ENCODE measurements at places on chromosomes 4 and X. TPM values are rescaled to one million over a fixed set of nuclear protein-coding genes. Genes with fewer than 3 reads are reported as not detected.

The SLBP gene
- total RNA-seq: 101 TPM

- H3K27me3 ChIP-seq: no peaks in the 10 kb centered on the region
- no peak overlapping the region for H3K27ac ChIP-seq
- H3K36me3 ChIP-seq: no peaks in the 10 kb centered on the region
These were observed 132.1 kb upstream of the TLL1 start for GRCh38 chr4:165740911-165741310.

DNA sequence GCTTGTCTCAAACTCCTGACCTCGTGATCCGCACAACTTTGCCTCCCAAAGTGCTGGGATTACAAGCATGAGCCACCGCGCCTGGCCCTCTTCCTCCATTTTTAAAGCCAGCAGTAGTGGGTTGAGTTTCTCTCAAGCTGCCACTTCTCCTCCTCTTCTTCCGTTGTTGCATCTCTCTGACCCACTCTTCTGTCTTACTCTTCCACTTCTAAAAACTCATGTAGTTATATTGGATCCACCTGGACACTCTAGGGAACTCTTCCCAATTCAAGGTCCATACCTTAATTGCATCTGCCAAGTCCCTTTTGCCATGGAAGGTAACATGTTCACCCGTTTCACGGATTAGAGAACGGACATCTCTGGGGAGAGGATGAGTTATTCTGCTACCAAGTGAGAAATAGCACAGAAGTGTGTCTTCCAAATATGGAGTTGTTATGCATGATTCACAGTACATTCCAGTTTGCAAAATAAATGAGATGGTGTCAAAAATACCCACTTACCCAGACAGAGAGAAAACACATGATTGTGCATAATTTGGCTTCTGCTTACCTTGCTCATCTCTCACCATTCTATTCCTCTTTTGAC is 51.8 kb downstream of the GBA3 start:
- H3K27me3 ChIP-seq: no peaks in the 10 kb centered on the region
- no peaks in the 10 kb centered on the region for H3K36me3 ChIP-seq
- no peaks in the 10 kb centered on the region for H3K4me1 ChIP-seq
- DNase-seq: no peak

- H3K27me3 ChIP-seq: no peaks in the 10 kb centered on the region
- no peak overlapping the region for H3K4me3 ChIP-seq
- DNase-seq: no peak
- no peaks in the 10 kb centered on the region for H3K36me3 ChIP-seq
- H3K27ac ChIP-seq: no peak overlapping the region
- no peaks in the 10 kb centered on the region for H3K4me1 ChIP-seq
These were observed 21.0 kb upstream of the TMSB15B start for GRCh38 chrX:103941201-103941975.

- no peak for DNase-seq
- no peak overlapping the region for H3K4me3 ChIP-seq
- H3K4me1 ChIP-seq: no peaks in the 10 kb centered on the region
- 0 out of 2 replicates have a peak, but pooled peaks cover 2% of the 10 kb centered on the region for H3K36me3 ChIP-seq
- H3K27ac ChIP-seq: no peak overlapping the region
- no peaks in the 10 kb centered on the region for H3K27me3 ChIP-seq
These were observed 40.1 kb downstream of the NOP14 start for GRCh38 chr4:2923141-2923551.

DNA sequence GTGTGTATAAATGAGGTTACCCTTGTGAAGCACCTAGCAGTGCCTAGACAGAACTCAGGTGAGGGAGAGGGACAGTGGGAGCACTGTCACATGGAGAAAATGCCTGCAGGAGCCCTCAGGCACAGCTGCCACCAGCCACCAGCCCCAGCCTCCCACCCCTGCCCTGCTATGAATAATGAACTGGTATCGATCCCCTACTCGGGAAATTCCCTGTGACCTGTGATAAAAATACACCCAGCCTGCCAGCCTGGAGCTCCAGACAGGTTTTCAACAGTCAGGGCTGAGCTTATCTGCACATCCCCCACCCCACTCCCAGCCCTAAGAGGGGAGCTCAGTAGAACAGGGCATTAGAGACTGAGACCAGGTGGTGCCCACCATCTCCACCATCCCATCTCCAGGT is 159.6 kb upstream of the PJA1 start:
- H3K27ac ChIP-seq: no peak overlapping the region
- no peak for DNase-seq
- no peak overlapping the region for H3K4me3 ChIP-seq
- H3K27me3 ChIP-seq: no peaks in the 10 kb centered on the region
- no peaks in the 10 kb centered on the region for H3K36me3 ChIP-seq
- no peaks in the 10 kb centered on the region for H3K4me1 ChIP-seq

DNA sequence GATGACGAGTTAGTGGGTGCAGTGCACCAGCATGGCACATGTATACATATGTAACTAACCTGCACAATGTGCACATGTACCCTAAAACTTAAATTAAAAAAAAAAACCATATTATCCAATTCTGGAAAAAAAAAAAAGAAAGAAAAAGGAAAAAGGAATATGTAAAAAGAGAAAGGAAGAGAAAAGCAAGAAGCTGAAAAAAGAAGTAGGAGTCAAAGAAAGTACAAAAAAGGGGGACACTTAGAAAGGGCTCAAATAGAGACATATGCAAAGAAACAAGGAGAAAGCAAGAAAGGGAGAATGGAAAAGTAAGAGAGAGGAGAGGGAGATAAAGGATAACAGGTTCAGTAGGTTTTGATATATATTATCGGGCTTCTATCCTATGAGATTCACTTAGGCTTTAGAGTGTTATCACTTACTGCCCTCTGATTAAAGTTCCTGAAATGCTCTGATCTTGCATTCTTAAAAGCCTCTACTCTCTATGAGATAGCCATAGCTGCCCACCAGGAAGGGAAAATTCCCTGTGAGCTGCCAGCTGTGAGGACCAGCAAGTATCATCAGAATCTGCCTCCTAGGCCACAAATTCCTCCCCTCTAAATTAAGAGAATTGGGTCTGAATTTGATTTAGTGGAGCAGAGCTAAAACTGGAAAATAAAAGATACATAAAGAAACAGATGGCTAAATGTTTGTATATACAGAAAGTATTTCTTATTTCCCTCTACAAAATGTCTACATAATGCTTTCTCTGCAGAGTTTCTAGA is 95.2 kb downstream of the AMMECR1 start:
- no peaks in the 10 kb centered on the region for H3K27me3 ChIP-seq
- no peak overlapping the region for H3K4me3 ChIP-seq
- H3K36me3 ChIP-seq: no peaks in the 10 kb centered on the region
- no peak overlapping the region for H3K27ac ChIP-seq

- no peaks in the 10 kb centered on the region for H3K27me3 ChIP-seq
- no peaks in the 10 kb centered on the region for H3K36me3 ChIP-seq
- no peak overlapping the region for H3K4me3 ChIP-seq
- no peak overlapping the region for H3K27ac ChIP-seq
These were observed 216.8 kb downstream of the IL15 start for GRCh38 chr4:141853091-141853764.

DNA sequence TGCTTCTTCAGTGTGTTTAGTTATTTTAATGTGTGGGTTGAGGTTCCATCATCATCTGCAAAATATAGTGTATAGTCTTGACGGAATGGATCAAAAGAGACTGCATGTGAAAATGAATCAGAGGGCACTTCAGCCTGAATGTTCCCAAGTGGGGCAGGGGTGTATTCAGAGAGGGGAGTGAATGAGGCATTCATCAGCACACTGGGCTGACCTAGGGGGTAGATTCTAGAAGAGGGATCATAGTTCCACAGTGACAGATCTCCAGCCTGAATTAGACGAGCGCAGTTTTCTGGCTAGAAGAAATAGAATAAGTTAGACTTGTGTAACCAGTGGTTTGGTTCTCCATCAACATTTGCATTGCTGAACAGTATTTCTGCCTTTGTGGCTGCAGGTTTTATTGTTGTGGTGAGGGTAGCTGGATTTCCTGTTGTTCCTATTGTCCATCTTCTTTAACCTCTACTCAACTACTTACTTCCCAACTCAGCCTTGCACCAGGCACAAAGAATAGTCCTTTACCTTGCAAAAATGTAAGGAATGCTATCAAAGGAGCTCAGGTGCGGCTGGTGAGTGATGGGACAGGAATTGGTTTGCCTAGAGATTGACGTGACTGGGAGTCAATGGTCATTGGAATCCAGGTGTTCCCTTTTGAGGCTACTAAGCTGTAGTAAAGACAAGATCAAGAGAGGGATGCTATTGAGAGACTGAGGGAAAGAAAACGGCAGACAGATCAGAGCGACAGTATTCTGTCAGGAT is 50.9 kb downstream of the NAP1L5 start:
- H3K27me3 ChIP-seq: no peaks in the 10 kb centered on the region
- no peak for DNase-seq
- H3K36me3 ChIP-seq: no peaks in the 10 kb centered on the region

GRCh38 chr4:69717778-69718177 is 42.6 kb downstream of the SULT1B1 start:
- H3K4me1 ChIP-seq: no peaks in the 10 kb centered on the region
- H3K4me3 ChIP-seq: no peak overlapping the region
- H3K27ac ChIP-seq: no peak overlapping the region

- H3K27me3 ChIP-seq: no peaks in the 10 kb centered on the region
- no peak within 1 kb of the TSS for H3K27ac ChIP-seq
- no peaks in the 10 kb centered on the region for H3K36me3 ChIP-seq
- DNase-seq: no peak
- no peaks in the 10 kb centered on the region for H3K4me1 ChIP-seq
These were observed at the start of gene CXCL6 for GRCh38 chr4:73836373-73837279. TSS of gene CXCL6 (plus strand) at chr4:73836678. CDS start at chr4:73836751, 73 bp downstream.

- no peak overlapping the region for H3K4me3 ChIP-seq
- no peak for DNase-seq
- no peaks in the 10 kb centered on the region for H3K36me3 ChIP-seq
- H3K27me3 ChIP-seq: no peaks in the 10 kb centered on the region
These were observed 83.1 kb downstream of the MID1 start for GRCh38 chrX:10537308-10537707.

DNA sequence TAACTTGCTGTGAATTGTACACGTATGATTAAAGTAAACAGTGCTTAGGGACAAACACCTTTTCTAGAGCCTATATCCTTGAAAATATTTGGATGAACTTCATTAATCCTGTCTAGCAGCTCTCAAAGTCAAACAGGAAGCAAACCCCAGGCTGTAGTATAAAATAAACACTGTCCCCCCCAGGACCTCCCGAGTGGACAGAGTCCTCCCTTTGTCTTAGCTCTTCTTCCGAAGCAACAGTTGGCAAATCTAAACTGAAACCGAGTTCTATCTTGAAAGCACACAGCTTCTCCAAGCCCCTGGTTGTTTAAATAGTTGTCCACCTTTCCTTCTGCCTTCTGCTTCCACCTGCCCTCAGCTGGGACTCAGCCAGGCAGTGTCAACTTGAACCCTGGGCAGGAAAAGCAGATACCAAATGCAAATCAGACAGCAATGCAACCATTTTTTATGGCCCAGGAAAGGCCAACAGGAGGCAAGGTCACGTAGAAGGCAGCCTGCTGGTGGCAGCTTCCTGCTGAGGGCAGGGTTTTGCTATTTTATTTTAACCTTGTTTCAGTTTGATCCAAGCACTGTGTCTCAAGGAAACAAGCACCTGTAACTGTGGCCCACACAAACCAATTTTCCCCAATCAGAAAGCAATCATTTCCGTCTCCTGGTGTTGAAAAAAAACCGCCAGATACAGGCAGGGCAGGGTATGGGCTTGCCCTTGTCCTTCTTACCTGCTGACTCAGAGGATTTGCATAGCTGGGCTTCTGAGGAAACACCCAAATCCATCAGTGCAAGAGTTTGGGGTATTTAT is 110.3 kb upstream of the KIT start:
- H3K4me3 ChIP-seq: no peak overlapping the region
- peaks cover 33% of the 10 kb centered on the region for H3K27me3 ChIP-seq

DNA sequence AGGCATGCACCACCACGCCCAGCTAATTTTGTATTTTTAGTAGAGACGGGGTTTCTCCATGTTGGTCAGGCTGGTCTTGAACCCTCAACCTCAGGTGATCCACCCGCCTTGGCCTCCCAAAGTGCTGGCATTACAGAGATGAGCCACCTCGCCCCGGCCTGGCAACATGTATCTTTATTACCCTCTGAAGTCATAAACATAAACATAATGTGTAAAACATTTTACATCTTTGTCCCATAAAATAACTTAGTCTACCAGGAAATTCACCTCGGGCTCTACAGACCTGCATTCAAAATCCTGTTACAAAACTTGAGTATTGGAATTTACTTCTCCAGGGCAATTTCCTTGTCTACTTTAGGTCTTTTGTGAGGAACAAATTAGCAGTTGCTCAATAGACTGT is 68.1 kb upstream of the DUSP21 start:
- no peaks in the 10 kb centered on the region for H3K27me3 ChIP-seq
- no peak overlapping the region for H3K4me3 ChIP-seq
- DNase-seq: no peak

DNA sequence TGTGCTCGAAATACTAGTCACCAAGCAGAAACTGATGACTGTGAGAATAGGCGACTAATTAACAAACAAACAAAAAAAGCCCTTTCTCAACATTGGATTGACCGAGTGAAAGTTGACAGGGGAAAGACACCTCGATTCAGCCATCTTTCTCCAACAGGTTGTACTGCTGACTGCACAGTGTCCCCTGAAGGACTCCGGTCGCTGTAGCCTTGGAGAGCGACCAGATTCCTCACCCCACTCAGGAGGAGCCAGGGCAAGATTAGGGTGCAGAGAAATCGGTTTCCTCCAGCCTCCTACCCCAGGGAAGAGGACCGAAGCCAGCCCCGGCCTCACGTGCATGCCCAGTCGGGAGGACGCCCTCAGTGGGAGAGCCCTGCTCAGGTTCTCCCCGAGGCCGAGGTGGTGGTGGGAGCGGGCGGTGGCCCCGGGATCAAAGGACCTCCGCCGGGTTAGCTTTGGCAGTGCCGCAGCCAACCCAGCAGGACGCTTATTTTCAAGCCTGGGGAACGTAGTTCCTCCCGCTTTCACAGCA is 1.1 kb upstream of the RAP1GDS1 start:
- H3K4me1 ChIP-seq: peaks cover 13% of the 10 kb centered on the region
- peak; percentile 7 for DNase-seq
- peak overlapping the region; percentile 97 for H3K27ac ChIP-seq
- no peaks in the 10 kb centered on the region for H3K36me3 ChIP-seq

GRCh38 chr4:3445111-3445820 is 3.5 kb downstream of the HGFAC start:
- H3K36me3 ChIP-seq: no peaks in the 10 kb centered on the region
- DNase-seq: no peak
- no peak overlapping the region for H3K4me3 ChIP-seq
- H3K4me1 ChIP-seq: peaks cover 7% of the 10 kb centered on the region
- H3K27me3 ChIP-seq: no peaks in the 10 kb centered on the region

DNA sequence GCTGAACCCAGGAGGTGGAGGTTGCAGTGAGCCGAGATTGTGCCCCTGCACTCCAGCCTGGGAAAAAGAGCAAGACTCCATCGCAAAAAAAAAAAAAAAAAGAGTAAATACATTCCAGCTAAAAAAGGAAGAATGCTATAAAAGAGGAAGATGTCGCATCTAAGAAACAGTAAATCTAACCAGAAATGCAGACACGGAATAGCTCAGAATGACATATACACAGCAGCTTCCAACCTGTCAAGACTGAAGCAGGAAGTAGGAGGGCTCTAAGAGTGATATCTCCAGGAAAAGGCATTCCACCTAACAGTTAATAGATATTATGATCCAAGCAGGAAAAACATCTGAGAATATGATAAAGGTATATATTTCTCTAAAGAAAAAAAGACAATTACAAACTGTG is 16.0 kb downstream of the CLOCK start:
- DNase-seq: no peak
- H3K27me3 ChIP-seq: no peaks in the 10 kb centered on the region
- H3K36me3 ChIP-seq: no peaks in the 10 kb centered on the region
